CD4-positive, alpha-beta T cell treated with Interleukin-4 for 1 hour (primary cell): ENCODE measurements at places on chromosomes 6 and 20.

DNA sequence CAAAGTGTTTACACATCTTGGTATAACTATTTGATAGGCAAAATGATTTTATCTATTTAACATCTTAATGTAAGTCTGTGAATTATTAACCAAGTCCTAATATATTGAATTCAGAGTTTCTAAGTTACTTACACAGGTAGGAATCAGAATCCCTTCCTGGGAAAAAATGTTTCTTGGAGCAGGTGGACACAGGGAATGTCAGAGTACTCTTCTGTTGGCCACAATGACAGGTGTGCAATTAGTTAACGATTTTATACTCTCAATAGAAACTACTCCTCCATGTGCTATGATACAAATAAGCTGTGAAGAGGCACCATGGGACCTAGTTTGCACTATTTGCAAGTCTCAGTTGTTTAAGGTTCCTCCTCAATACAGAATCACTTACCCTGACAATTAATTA is 821 bp upstream of the TAAR5 start:
- DNase-seq: no peak

DNA sequence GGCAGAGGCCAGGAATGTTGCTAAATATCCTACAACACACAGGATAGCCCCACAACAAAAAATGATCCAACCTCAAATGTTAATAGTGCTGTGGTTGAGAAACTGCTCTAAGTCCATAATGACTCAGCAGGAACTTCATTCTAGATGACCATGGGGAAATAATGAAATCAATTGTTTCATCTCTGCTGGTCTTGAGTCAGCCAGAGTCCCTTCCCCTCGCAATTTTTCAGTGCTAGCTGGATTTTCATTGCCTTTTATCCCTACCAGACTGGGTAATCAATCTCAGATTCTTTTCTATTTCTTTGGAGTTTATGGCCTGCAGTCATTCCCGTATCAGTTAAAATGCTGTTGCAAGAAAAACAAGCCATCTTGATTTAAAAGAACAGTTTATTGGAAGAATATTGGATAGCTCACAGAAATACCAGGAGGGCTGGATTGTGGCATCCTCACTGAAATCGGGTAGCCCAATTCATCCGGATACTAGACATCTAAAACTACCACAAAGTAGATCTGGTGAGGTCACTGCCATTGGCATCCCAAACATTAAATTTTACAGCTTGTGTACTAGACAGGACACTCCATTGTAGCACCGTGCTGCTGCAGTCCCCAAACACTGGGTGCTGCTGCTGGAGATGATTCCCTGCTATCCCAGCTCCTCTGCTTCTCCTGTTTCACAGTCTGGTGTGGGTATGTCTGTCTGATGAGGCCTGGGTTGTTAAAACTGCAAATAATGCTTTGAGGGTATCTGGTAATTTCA is 30.3 kb upstream of the POPDC3 start:
- no peak for DNase-seq

DNA sequence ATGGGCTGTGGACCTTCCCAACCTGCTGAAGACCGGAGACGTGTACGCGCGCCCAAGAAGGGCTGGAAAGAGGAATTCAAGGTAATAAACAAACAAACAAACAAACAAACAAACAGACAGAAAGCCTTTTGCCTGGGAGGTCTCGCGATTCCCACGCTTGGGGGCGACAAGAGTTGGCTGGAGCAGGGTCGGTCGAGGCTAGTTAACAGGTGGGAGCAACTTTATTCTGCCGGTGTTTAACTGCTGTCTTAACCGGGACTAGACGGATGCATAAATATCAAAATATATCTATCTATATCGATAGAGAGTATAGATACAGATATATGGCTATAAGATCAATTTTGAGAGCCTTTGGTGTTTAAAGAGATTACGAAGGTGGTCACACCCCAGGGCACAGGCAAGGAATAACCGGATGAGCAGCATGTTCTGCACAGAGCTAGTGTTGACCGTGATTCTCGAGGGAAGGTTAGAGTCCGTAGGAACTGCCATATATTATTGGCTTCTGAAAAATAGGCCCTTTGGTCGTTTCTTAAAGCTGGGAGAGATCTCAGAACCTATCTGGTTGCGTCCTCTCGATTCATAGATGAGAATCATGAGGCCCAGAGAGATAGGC is 514 bp downstream of the STMND1 start:
- no peak for DNase-seq

GRCh38 chr6:75581231-75581630 is 20.4 kb upstream of the SENP6 start:
- DNase-seq: no peak

DNA sequence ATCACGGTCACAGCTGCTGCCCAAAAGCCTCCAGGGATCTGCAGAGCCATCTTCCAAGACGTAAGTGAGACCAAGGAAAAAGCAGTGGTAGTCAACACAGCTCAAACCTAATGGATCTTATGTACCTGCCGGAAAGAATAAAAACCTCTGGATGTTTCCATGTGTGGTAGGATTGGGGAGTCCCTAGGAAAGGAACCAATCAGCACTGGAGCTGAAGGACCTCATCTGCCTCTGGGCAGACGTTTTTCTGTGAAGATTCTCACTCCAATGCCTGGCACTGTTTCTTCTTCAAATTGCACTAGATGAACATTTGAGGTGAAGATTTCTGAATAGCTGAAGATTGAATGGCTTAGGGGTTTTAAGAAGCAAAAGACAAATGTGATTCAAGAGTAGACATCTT is at the start of gene HLA-DQB2:
HLA-DQB2 (minus strand) TSS at position 112 of the 400 bp plus-strand sequence; CDS start at position 50, 62 bp downstream.
- no peak for DNase-seq

DNA sequence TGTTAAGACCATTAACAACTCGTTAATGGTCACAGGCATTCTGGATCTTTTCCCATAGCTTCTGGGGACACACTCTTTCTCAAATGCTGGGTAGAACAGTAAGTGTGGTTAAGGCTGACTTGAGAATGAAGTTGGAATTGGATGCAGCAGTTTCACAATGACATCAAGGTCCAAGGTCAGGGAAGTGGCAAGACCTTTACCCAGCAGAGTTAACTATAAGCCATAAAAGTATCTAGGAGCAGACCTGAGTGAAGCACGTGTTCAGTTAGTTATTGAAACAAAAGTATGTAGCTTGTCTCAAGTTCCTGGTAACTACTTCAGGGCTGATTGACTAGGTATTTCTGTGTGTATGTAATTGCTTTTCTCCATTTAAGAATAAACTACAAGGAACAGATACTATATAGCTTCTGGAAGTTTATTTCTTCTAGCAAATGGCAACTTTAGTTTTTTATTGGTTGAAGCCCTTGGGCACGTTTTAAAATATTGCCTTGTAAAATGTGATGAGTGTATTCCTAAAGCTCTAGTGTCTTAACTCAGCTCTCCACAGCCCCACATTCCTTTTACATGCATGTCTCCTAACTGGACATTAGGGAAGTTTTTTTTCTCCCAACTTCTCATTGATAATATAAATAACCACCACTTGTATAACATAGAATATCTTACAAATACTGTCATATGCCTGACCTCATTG is 479.0 kb upstream of the CITED2 start:
- DNase-seq: no peak

DNA sequence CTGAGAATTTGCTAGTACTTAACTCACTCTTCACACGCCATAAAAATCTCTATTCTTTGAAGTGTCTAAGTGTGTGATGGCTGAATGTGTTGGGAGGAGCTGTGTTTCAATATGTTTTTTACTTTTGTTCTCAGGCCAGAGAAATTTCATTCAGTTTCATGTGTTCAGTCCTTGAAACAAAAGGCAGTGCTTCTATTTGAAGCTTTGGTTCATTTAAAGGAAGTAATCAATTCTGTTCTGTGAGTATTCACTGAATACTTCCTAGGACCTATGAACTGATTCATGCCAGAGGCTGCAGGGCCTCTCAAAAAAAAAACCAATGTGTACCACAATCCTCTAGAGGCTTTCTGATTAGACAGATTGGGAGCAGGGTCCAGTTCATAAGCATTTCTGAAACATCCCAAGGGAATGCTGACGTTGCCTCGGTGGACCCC is 12.4 kb upstream of the F13A1 start:
- DNase-seq: no peak

DNA sequence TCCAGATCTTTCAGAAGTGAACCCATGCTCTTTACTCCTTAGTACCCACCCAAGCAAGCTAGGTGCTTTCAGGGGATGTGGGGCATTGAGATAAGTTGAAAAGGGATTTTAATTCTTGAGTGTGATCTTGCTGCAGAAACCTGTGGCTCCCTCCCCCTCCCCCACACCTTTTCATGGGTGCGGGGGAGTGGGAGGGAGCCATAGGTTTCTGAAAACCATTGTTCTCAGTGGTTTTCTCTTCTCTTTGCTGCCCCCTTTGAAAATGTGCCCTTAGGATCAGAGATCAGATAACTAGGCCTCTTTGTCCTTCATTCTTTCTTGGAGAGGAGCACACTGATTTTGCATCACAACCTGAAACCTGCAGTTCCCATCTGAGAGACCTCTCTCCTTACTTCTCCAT is 2.4 kb downstream of the PCSK2 start:
- DNase-seq: no peak

GRCh38 chr6:12527339-12527738 is 189.2 kb upstream of the PHACTR1 start:
- no peak for DNase-seq

DNA sequence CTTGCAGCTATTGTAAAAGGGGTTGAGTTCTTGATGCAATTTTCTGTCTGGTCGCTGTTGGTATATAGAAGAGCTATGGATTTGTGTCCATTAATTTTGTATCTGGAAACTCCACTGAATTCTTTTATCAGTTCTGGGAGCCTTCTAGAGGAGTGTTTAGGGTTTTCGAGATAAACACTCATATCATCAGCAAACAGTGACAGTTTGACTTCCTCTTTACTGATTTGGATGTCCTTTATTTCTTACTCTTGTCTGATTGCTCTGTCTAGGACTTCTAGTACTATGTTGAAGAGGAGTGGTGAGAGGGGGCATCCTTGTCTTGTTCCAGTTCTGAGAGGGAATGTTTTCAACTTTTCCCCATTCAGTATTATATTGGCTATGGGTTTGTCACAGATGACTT is 120.8 kb upstream of the SSTR4 start:
- no peak for DNase-seq

DNA sequence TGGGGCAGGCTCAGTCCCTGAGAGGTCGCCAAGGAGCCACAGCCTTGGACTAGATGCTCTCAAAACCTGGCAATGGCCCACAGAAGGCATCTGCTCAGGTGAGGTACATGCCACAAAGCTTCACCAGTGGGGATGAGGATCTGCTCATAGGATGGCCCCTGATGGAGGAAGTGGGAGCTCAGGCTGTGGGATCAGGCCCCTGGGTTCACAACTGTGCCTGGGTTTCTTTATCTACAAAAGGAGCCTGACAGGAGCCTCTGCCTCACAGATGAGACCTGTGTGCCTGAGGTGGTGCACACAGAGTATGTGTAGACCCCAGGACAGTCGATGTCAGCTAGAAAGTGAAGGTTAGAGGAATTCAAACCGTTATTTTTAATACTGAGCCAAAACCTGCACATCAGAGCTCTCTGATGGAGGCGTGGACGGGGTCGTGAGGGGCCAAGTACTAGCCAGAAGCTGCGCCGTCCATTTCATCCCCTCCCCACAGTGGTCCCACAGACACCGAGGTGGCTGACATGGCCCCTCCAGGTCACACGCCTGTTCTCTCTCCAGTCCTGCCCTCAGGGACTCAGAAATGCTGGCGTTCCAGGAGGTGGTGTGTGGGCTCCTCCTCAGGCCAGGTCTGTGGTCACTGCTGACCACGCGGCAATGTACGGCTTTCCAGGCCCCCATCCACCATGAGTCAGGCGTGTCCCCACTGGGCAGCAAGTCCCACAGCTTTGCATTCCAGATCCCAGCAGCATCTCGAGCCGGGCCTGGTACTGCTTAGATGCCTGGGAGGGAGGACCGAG is 33.3 kb downstream of the NTSR1 start:
- DNase-seq: no peak

GRCh38 chr6:88114838-88115237 is 51.3 kb downstream of the CNR1 start:
- DNase-seq: no peak

DNA sequence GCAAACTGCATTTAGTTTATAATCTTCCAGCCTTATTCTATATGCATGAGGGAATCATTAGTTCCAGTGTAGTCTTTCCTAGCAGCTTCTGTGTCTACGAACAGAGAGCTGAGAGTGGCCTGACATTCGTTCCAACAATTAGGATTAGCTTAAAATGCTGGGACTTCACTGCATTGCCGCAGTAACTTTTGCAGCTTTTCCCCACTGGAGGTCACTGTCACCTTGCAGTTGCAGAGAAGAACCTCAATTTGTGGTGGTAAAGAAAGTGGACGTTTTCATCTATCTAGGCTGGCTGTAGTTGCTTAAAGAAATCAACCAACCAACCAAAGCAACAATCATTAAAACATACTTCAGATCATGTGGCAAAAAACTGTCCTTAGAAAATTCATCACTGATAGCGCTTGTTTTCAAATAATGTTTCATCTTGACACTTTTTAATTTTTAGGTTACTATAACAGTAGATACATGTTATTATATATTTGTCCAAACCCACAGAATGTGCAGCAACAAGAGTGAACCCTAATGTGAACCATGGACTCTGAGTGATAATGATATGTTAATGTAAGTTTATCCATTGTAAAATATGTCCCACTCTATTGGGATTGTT is 12.2 kb downstream of the MYLK4 start:
- DNase-seq: peak; percentile 63

GRCh38 chr6:80094017-80094416 is 12.5 kb upstream of the BCKDHB start:
- DNase-seq: no peak

GRCh38 chr6:148404456-148405054 is 61.9 kb downstream of the SASH1 start:
- no peak for DNase-seq

- DNase-seq: no peak
Measured at GRCh38 chr6:119259027-119259426, 90.5 kb downstream of the MAN1A1 start.

DNA sequence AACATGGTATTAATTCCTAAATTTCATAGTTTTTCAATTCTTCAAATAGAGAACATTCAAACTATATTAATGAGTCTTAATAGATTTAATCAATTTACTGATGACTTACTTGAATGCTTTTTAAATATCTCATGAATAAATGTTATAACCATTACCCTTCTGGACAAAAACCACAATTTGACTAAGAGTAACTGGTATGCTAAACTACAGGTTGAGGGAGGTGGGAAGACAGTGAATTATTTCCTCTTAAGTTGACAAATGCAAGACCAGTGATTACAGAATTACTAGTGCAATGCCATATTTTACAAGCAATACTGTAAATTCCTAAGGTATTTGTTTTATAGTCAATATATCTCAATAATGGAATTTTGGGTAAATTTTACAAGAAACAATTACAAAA is 65.1 kb downstream of the REV3L start:
- DNase-seq: no peak

GRCh38 chr6:113292646-113293422 is 564.3 kb upstream of the MARCKS start:
- DNase-seq: no peak
